ENCODE measurements at places on chromosomes 3 and 15. TPM values are rescaled to one million over a fixed set of nuclear protein-coding genes. Genes with fewer than 3 reads are reported as not detected.

The UBAP1L gene
- 8.4 TPM for total RNA-seq

The DCUN1D1 gene
- total RNA-seq, result 32.7 TPM

The HDC gene
- total RNA-seq, result 3.5 TPM

The TJP1 gene
- total RNA-seq, result 0.16 TPM

GRCh38 chr3:141261472-141262307 is 30.1 kb downstream of the PXYLP1 start:
- peaks cover 1% of the 10 kb centered on the region for H3K36me3 ChIP-seq
- no peaks in the 10 kb centered on the region for H3K27me3 ChIP-seq
- H3K4me1 ChIP-seq, result peaks cover 21% of the 10 kb centered on the region
- H3K4me3 ChIP-seq, result no peak overlapping the region
- H3K27ac ChIP-seq, result peak overlapping the region; percentile 27

All from T-helper 17 cell (primary cell).